ENCODE measurements at places on chromosomes 3 and 15.

- peak; percentile 36 for DNase-seq
These were observed 10.7 kb downstream of the BMF start for GRCh38 chr15:40097968-40098476.

- DNase-seq: peak; percentile 78
These were observed 173.5 kb downstream of the TNIK start for GRCh38 chr3:171286580-171287249.

DNA sequence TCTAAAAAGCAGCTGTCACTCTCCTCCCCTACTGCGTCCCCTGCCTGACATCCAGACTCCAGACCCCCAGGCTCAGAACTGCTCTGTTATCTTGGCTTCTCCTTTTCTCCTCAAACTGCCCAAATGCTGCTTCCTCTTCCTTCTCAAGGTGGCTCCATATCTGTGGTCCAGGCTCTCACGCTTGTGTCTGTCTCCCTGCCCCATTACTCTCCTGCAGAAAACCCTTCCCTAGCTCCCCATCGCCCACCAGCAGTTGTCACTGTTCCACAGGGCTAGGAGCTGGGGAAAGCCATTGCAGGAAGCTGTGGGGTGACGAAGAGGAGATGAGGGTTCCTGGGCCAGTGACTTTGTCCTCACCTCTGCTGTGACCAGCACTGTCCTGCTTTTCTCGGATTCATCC lies 30.7 kb upstream of the CGNL1 start:
- DNase-seq: no peak

DNA sequence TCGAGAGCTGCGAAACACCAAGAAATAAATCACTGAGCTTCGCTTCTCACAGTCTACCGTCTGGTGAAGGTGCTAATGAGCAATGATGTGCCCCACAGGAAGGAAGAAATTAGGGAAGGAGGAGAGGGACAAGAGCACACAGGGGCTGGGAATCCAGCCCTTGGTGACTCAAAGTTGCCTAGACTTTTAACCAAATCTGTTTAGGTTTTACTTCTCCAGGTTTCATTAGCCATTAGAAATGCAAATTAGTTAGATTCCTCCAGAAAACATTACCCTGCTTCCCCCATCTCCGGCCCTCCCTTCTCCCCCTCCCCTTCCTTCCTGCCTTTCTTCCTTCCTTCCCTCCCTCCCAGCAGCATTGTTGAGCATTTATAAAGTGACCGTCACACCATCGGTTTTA lies 59.3 kb upstream of the UBE2E1 start:
- DNase-seq: no peak

DNA sequence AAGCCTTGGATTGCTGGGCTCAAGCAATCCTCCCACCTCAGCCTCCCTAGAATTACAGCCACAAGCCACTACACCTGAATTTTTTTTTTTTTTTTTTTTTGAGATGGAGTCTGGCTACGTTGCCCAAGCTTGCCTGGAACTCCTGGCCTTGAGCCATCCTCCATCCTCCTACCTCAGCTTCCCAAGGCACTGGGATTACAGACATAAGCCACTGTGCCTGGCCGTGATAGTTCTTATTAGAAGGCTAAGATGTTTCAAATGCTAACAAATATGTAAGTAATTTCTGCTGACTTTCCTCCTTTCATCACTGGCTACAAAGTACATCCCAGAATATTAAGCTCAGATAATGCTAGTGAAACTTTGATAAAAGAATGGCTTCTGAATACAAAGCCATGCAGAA lies 5.7 kb upstream of the SETMAR start:
- DNase-seq: no peak

DNA sequence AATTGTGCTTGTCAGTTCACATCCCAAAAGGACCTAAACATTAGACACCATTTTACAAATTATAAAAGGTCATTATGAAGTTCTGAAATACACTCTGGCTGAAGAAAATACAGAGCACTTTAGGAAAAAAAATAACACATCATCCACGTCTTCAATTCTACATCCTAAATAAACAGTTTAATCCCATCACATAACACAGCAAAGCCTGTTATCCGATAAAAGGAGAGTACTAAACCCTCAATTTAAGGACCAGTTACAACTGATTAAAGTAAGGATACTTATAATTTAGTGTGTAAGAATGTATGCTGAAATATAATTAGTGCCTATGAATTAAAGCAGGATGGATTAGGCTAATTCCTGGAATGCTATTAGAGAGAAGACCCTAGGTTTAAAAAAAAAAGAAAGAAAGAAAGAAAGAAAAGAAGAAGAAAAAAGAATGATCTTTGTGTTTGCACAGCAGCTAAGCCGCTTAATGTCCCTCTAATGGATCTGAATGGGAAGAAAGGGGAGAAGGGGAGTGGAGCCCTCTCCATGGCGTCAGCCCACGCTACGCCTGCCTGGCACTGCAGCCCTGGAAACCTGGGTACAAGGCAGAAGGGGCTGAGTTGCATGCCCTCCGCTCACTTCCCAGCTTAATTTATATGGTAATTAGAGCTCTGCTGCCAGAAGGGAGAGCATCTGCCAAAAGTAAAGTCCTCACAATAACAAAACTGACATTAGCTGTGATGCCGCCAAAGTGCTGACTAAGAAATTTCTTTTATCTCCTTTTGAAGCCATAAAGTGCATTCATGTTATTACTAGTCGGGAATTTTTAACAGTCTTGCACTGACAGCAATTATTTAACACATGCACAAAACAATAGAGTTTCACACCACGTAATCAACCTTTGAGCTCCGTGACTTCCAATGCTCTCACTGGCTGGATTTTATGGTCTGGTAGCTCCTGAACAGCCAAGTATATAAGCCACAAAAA lies 90.0 kb downstream of the FSIP1 start:
- peak; percentile 36 for DNase-seq

GRCh38 chr3:107271787-107272387 lies 105.4 kb upstream of the CCDC54 start:
- DNase-seq: peak; percentile 40

- no peak for DNase-seq
These were observed 57.8 kb downstream of the GRIP2 start for GRCh38 chr3:14482271-14482721.

GRCh38 chr3:130048726-130049125 lies 32.9 kb upstream of the ALG1L2 start:
- no peak for DNase-seq

- peak; percentile 85 for DNase-seq
These were observed 118.3 kb downstream of the TIGIT start for GRCh38 chr3:114411811-114412803.

DNA sequence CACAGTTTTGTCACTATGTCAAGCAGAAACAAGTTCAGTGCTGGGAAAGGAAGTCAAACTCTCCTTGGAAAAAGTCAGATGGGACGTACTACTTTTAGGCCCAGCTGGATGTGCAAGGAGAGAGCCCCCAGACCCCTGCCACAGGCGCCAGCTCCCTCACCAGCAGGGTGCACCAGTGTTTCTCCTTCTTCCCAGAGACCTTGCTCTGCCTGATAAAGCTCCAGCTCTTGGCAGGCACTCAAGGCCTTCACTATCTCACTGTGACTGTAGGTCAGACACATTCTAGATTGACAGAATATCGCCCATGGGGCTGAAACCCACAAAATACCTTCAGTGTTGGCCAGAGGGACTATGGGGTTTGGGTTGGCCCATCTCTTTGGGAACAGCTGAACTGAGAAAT lies 54.8 kb upstream of the CHRNB4 start:
- DNase-seq: no peak

GRCh38 chr3:13525827-13526625 lies 22.9 kb upstream of the FBLN2 start:
- no peak for DNase-seq

- DNase-seq: no peak
These were observed 44.3 kb downstream of the CD200R1L start for GRCh38 chr3:112802338-112802737.

GRCh38 chr15:64717735-64718495 lies 57.5 kb downstream of the RBPMS2 start:
- DNase-seq: no peak

DNA sequence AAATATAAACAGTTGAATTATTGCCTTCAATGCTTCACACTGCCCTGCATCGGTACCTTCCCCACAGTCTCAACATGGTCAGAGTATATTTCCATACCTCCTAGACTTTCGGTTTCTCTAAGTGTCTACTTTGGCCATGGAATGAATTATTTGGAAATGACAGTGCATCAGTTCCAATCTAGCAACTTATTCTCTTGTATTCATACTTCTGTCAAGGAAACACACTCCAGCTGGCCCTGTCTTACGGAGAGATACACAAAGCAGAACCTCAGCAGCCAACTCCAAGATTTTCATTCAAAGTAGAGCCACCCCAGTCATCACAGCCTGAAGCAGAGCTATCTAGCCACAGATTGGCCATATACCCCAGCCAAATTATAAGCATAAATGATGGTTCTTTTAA lies 518.4 kb upstream of the UBE2E2 start:
- peak; percentile 14 for DNase-seq

DNA sequence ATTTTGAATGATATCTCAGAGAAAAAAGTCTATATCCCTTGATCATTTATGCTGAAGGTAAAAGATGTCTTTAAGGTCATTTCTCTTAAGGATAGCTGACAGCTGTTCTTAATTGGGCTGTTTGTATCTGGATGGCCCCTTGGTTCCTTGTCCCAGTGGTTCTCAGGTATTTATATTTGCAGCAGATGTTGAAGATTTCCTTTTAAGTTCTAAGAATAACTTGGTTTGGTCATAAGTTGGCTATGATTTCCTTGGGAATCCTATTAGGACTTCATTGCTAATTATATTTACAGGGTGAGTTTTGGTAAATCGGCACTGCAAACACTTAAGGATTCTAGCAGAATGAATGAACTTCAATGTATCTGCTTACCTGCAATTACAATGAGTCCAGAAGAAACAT lies 460.4 kb upstream of the SGO1 start:
- DNase-seq: no peak

DNA sequence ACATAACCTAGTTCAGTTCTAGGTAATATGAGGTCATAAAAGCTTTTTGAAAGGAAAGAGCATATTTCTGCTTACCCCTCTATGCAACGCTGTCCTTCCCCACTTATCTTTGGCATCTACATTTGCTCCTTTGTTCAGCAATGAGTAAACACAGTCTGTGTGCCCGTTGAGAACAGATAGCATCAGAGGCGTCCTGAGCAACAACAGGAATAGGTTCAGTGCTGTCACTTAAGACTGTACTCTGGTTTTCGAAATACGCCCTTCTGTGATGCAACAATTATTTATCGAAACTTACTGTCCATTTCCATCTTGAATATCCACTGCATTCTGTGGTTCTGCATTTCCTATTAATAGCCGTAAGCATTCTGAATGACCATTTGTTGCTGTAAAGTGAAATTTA lies 84.4 kb downstream of the BTD start:
- no peak for DNase-seq

- no peak for DNase-seq
These were observed 63.5 kb downstream of the EPHB1 start for GRCh38 chr3:134858441-134859035.

DNA sequence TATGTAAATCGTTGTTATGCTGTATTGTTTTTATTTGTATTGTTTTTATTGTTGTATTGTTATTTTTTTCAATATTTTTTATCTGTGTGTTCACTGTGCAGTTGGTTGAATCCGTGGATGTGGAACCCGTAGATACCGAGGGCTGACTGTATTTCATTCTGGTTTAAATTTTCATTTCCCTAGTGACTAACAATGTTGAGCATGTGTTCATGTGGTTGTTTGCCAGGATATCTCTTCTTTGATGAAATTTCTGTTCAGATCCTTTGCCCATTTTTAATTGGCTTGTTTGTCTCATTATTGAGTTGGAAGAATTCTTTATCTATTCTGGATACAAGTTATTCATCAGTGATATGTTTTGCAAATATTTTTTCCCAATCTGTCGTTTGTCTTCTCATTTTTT lies 29.7 kb downstream of the STOML1 start:
- no peak for DNase-seq

DNA sequence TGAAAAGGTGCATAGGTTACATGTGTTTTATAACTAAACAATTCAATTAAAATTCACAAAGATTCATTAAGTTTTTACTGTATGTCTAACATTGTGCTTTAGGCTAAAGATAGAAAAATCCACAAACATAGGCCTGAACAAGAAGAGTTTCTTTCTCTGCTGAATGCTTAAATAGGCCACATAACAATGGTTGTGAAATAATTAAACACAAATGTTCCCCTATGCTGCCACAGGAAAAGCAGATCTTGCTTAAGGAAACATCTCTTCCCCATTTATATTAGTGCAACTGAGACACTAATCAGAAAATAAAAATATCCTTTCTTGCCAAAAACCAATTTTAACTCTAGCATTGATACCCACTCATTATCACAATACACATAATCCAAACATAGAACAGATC lies 725.4 kb upstream of the DPPA4 start:
- no peak for DNase-seq

GRCh38 chr15:93202405-93202804 lies 113.4 kb upstream of the RGMA start:
- DNase-seq: no peak

GRCh38 chr3:72595376-72595775 lies 252.9 kb downstream of the SHQ1 start:
- no peak for DNase-seq

GRCh38 chr15:90762109-90762508 lies 45.0 kb downstream of the BLM start:
- DNase-seq: peak; percentile 87

GRCh38 chr3:99957151-99957796 lies 139.6 kb downstream of the CMSS1 start:
- DNase-seq: no peak

- no peak for DNase-seq
These were observed 71.5 kb downstream of the SEMA5B start for GRCh38 chr3:122955916-122956692.

DNA sequence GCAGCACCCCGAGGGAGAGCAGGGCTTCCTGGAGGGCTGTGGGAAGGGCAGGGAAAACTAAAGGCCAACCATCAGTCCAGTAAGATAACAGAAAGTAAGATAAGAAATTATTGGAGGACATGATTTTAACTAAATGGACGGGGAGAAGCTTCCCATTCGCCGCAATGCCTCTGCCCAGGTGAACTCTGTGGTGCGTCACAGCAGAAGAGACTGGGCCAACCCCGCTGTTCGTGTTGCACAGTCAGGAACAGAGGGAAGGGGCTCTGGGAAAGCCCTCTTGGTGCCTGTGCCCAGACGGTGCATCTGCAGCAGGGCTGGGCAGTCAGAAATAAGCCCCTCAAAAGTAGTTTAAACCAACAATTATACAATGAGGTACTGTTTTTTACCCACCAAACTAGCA lies 284.1 kb downstream of the OCA2 start:
- DNase-seq: no peak

DNA sequence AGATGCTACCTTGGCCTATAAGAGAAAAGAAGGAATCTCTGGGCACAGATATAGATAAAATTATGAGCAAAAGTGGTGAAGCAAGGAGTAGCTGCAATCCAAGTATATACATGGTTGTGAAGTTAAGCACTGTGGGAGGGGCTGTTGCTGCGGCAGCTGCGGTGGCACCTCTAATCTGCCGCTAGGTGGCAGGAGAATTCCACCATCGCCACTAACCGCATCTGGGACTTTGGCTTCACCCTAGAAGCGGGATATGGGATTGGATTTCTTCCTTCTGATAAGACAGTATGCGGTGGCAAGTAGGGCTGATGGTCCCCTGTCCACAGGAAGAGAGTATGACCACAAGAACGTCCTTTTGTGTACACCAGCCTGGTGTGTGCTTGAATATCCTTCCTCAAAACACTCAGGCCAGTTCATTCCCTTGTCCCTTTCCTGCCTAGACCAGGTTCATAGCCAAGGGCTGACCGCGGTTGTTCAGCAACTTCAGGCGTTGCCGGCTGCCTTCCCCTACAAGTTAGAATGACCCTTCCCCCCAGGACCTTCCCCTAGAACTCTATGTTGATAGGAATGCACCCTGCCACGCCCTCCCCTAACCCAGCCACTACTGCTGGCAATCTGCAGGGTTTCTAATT lies 5.1 kb downstream of the MAGEL2 start:
- DNase-seq: peak; percentile 41

- no peak for DNase-seq
These were observed 283.2 kb upstream of the SUCLG2 start for GRCh38 chr3:67937498-67938118.
